IPS DF 6.9 (cell line): ENCODE measurements at places on chromosomes 2 and 18.

DNA sequence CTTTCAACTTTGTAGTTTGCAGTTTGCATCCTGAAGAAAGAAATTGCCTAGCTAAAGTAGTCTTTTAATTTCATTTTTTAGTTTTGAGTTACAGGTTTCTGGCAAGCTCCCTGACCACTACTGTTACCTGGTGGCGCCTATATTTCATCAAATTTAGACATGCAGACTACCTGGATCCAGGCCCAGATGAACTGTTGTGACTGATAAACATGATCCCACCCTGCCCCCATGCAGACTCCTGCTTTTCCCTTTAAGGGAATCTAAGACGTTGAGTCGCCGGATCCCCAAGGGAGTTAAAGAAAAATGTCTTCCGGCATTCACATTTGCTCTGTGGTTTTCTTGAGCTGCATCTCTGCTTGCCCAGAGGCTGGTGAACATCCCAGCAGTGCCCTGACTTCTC lies 22.2 kb downstream of the METAP1D start:
- no peak overlapping the region for H3K4me3 ChIP-seq
- no peaks in the 10 kb centered on the region for H3K4me1 ChIP-seq
- no peak overlapping the region for H3K27ac ChIP-seq

- no peak overlapping the region for H3K4me3 ChIP-seq
- H3K4me1 ChIP-seq, result no peaks in the 10 kb centered on the region
- no peak overlapping the region for H3K27ac ChIP-seq
- DNase-seq, result no peak
Observed at GRCh38 chr2:214127571-214127970, 283.3 kb upstream of the VWC2L start.

GRCh38 chr18:29028560-29028959 lies 851.6 kb upstream of the CDH2 start:
- no peak overlapping the region for H3K27ac ChIP-seq
- no peak overlapping the region for H3K4me3 ChIP-seq
- no peaks in the 10 kb centered on the region for H3K4me1 ChIP-seq
- no peaks in the 10 kb centered on the region for H3K36me3 ChIP-seq

DNA sequence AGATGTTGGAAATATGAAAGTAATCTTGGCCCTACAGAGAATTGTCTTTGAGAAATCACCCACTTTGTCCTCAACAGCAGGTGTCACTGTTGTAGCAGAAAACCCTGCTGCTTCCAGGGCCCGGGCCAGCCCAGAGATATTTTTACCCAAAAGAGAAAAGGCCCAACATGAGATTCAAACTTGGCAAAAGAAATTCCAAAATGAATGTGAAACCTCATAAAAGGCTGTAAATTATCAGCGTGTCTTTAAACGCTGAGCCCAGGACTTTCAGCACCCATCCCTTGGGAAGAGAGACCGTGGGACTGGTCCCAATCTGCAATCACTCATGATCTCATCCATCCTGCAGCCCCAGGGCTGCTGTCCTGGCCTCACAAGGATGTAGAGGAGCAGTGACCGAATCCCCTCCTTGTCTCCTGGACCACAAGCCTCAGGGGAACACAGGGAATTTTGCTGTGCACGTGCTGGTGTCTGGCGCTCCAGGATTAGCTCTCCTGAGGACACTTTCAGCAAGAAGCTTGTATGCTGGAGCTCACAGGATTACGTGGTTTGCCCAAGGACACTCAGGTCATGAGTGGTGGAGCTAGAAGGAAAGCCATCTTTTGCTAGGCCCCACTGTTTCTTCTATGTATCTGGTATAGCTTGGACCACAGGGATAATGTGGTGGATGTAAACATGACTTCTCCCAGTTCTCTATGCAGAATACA lies 202.1 kb downstream of the RNF144A start:
- no peak overlapping the region for H3K4me3 ChIP-seq
- no peak for DNase-seq
- H3K36me3 ChIP-seq, result no peaks in the 10 kb centered on the region
- no peaks in the 10 kb centered on the region for H3K4me1 ChIP-seq
- H3K27me3 ChIP-seq, result no peaks in the 10 kb centered on the region

DNA sequence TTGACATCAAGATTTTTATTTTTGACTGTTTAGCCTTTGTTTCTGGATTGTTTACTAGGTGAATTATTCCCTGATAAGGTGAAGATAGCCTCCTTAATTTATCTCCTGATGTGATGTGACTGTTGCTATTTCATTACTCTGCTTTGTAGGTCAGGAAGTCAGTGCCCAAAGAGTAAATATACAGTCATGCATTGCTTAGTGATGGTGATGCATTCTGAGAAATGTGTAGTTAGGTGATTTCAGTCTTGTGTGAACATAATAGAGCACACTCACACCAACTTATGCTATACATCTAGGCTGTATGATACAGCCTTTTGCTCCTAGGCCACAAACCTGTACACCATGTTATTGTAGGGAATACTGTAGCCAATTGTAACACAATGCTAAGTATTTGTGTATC lies 102.4 kb upstream of the THUMPD2 start:
- H3K4me3 ChIP-seq, result no peak overlapping the region
- no peak overlapping the region for H3K27ac ChIP-seq
- no peaks in the 10 kb centered on the region for H3K4me1 ChIP-seq
- H3K36me3 ChIP-seq, result no peaks in the 10 kb centered on the region
